ENCODE measurements at places on chromosomes 7 and 10.

DNA sequence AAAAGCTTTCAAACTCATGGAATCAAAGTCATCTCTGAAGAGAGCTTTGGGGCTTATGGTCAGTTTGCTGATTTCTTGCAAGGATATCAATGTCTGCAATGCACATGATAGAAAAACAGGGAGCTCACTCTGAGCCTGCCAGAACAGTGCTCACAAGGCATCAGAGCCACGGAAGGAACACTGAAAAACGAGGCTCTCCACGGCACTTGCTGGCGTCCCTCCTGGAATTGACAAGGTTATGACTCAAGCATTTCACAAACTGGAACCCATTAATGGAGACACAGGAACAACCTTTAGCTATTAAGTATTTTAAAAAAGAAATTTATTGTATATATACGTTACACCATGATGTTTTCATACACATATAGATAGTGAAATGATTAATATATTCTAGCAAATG, 266.3 kb downstream of the KCND2 start:
- DNase-seq, result no peak

GRCh38 chr10:42795701-42796100, 13.1 kb downstream of the BMS1 start:
- DNase-seq, result no peak

DNA sequence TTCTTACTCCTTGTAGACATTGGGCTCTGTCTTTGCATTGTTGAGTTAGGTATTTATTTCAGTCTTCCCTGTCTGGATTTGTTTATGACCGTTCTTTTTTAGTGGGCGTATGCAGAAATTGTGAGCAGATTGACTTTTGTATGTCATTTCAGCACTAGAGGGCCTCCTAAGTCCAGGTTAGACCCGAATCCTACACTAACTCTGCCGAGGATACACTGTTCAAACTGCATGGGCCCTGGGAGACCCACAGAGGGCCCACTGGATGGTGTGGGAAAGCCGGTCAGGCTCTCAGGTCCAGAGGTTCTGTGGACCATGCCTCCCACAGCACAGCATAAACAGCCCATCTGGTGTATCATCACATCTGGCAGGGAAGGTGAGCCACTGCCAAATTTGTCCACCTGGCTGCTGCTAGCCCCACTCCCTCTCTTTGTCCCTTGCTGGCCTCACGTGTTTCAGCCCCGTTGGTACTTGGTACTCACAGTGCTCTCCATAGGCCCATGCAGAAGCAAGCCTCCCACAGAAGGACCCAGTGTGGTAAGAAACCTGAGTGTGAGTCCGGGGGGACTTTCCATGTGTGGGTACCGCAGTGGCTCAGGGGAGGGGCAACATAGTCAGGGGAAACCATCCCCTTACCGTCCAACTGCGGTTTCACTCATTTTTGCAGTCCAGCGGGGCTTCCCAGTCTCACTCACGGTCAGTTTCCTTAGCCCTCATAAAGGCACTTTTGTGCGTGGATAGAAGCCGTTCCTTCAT, 112.8 kb downstream of the APBB1IP start:
- no peak for DNase-seq

DNA sequence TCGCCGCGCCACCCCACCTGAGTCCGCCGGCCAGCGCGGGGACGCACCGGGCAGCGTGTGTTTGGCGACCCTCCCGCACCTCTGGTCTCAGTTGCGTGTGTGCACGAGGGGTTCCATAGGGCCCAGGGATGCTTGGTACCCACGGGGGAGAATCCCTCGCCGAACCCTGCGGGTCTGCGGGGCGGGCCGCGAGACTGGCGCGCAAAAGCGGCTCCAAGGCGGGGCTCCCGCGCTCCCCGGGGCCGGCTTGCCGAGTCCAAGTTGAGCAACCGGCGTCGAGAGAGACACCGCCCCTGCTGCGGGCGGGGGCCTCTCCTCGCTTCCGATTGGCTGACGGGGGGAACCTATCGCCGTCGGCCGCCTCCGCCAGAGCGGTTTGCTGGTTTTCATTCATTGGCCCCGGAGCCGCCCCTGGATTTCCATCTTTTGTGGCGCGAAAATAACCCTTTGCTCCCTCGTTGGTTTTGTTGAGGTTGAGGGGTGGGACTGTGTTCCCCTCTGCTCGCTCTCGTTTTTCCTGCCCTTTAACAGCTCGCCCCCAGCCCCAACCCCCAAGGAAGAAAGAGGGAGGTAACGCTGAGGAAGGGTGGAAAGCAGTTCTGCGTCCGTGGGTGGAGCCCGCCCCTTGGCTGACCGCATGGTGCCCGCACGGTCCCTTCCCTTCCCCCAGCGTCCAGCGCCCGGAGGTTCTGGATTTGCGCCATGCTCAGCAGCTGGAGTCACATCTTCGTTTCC, 4.0 kb upstream of the IGF2BP3 start:
- no peak for DNase-seq

GRCh38 chr7:147547252-147547897, 1043.2 kb upstream of the C7orf33 start:
- DNase-seq, result no peak

GRCh38 chr7:18459484-18460245, 35.9 kb upstream of the HDAC9 start:
- DNase-seq, result no peak

GRCh38 chr7:99563650-99564049, 5.2 kb downstream of the ZNF655 start:
- no peak for DNase-seq

- DNase-seq, result no peak
Observed at GRCh38 chr7:16295558-16295957, 125.8 kb downstream of the CRPPA start.

DNA sequence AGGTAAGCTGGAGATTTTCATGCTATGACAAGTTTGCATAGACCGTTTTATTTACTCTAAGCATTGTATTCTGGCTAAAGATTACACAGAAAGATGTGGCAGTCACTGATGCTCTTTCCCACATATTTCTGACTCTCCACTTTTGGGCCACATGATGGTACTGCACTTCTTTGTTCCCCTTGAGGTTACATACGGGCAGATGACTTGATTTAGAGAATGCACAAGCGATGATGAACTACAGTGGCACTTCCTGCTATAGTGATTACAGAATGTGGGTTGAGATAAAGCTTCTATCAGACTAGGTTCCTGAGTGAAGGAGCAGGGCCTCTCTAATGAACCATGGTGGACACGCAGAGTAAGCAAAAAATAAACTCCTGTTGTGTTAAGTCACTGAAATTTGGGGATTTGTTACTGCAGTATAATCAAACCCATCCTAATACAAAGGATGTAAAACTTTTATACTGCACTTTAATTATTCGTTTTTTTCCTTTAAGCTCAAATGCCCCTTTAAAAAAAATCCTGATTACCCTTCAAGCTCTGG, 177.9 kb downstream of the TAX1BP1 start:
- no peak for DNase-seq

GRCh38 chr10:84826704-84827103, 498.3 kb downstream of the CCSER2 start:
- no peak for DNase-seq

DNA sequence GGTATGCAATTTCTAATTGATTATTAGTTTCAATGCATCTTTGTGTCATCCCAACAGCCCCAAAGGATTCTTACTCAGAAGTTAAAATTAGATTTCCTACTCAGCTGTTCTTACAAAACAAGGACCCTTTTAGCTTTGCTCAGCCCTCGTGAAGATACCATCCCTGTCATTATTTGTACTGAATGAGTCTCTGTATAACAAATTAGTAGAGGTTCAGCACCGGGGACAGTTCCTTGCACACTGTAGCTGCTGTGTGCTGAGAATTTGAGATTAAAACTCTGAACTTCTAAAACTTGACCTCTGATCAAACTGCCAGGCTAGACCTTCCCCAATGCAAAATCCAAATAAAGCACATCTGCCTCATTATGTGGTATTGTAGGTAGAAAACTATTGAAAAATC, 299.1 kb downstream of the LHFPL3 start:
- DNase-seq, result no peak

DNA sequence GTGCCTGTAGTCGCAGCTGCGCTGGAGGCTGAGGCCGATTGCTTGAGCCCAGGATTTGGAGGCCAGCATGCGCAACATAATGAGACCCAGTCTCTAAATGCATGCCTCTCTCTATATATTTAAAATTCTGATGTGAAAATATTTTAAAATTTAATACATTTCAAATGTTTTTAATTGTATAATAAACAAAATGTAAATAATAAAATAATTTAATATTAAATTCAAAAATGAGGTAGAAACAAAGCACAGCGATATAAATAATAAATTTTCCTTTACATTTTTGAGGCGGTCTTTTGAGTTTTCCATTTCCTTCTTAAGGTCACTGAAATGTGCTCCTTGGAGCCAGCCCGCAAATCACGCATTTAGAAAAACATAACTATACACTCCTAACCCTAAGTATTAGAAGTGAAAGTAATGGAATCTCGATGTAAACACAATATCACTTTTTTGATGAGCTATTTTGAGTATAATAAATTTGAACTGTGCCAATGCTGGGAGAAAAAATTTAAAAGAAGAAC, 523 bp upstream of the CDK1 start:
- DNase-seq, result no peak

- no peak for DNase-seq
Observed at GRCh38 chr10:18400906-18401245, 250.5 kb downstream of the NSUN6 start.

GRCh38 chr10:71259815-71260501, 47.6 kb downstream of the UNC5B start:
- DNase-seq, result no peak

DNA sequence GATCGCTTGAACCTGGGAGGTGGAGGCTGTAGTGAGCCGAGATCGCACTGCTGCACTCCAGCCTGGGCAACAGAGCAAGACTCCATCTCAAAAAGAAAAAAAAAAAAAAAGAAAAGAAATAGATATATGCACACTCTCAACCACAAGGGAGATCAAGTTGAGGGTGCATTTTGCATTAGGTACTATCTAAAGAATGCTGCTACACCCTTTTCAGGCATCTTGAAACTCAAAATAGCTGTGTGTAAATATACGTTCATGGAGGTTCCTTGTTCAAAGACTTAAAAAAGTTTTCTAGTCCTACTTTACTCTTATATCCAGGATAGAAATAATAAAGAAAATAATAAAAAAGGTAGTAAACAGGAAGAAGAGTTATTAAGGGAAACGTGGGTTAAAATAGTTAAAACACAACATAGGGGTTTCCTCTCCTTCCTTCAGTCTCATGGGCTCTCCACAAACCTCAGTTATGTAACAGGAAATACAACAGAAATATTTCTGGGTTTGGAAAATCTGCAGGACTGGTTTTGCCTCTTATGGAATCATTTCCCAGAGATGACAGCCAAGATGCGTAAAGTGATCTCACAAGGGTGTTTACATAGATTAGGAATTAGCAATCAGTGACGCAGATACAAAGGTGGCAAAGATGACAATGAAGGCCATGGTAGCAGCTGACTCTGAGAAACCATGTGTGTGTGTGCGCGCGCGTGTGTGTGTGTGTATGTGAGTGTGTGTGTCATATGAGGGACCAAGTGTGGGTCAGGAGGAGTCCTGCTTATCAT, 15.1 kb downstream of the STEAP4 start:
- no peak for DNase-seq

- DNase-seq, result no peak
Observed at GRCh38 chr7:17792075-17792936, 148.0 kb downstream of the SNX13 start.

DNA sequence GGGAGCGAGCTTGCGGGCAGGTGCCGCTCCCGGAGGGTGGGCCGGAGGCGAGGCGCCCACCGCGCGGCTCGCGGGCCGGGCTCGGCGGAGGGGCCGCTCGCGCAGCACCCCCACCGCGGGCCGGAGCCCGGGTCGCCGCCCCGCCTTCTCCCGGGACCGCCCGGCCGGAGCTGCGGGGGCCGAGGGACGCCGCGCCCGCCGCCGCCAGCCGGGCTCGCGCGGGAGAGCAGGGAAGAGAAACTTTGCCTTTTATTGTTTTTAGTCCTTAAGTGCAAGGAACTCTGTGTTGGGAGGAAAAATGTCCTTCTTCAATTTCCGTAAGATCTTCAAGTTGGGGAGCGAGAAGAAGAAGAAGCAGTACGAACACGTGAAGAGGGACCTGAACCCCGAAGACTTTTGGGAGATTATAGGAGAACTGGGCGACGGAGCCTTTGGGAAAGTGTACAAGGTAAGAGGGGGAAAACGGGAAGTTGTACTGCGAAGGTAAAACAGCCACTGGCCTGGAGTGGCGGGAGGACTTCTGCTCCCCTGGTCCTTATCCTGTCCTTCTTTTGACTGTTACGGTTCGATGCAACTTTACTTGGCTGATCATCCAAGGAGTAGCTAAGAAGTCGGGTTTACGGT, 620 bp downstream of the SLK start:
- DNase-seq, result peak; percentile 17

DNA sequence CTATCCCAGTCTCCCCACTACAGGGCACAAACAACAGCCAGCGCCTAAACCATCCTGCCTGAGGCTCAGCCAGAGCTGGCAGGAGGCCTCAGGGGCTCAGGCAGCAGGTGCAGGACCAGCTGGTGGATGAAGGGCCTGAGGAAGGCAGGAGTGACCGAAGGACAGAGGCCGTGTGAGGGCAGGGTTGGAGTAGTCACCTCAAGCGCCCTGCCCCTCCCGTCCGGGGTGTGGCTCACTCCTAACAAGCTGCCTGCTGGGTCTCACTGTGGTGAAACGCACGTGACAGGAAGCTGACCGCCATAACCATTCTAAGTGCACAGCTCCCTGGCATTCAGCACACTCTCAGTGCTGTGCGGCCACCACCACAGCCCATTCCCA, 281.1 kb downstream of the ELFN1 start:
- DNase-seq, result no peak

- DNase-seq, result no peak
Observed at GRCh38 chr7:2518737-2519118, 846 bp upstream of the LFNG start.

GRCh38 chr10:114694752-114695151, 36.7 kb upstream of the ABLIM1 start:
- no peak for DNase-seq

DNA sequence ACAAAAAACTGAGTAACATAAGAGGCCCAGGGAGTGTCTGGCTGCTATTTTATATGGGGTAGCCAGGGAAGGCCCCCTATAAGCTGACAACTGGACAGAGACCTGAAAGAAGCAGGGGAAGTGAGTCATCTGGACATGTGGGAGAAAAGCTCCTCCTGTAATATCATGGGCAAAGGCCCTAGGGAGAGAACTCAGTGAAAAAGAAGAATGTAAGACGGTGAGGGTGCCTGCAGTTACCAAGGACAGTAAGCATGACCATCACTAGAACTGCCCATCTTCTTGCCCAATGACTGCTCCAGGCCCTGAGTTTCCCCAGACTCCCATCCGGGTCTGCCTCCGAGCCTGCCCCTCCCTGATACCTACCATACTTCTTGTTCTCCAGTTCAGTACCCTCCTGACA, 2.3 kb downstream of the ELMO1 start:
- no peak for DNase-seq

DNA sequence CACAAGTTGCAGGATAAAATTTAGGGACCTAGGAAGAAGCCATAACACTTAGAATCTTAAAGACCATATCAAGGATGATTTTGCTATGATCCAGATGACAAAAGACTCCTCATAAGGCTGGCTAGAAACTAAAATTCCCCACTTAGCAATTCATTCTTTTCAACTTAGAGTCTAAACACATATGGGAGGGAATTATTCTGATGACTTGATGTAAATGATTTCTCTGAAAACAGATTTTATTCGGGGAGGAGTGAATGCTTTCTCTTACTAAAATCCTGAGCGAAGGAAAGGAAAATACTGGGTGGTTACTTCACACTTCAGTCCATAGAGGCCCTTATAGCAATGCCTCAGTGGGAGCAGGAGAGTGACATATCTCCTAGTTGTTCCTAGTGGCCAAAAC, 138.7 kb upstream of the SORCS1 start:
- DNase-seq, result no peak
